ENCODE measurements at places on chromosomes 11 and 22.

DNA sequence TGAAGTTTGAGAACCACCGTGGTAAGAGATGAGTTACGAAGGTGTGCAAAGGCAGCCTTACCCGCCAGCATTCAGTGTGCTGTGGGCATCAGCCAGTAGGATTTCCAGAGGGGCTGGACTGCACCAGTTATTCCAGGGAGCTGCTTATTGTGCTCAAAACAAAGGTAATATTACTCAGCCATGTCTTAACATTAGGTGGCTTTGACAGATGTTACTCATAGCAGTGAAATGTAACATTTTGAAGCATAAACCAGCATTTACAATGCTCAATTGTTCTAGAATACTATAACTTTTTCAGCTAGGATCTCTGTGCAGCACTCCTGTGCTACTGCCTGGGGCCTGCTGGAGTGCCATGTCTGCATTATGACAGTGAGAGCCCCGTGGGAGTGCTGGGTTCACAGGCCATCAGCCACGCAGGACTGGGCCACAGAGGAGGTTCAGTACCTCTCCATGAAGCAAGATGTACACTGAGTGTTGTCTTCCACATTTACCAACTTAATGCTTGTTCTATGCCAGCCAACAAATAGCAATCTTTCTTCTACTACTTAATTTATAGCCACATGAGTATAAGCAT lies 238.1 kb downstream of the CADM1 start:
- DNase-seq, result no peak

GRCh38 chr11:31799435-31800397 lies 11.4 kb downstream of the PAX6 start:
- DNase-seq, result peak; percentile 3

DNA sequence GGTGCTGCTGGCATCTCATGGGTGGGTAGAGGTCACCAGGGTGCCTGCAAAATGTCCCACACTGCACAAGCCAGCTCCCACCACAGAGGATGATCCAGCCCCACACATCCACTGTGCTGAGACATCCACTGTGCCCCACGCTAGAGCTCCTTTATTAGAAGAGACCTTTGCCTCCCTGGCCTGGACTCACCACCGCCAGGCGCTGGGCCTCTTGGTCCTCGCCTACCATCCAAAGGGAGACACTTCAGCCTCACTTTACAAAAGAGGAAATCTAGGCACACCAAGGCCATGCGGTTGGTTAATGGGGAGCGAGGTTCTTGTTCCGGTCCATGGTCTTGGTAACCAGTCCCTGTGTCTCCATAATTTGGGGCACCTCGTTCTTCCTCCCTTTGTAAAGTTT lies 3.4 kb upstream of the ANO1 start:
- DNase-seq, result no peak

DNA sequence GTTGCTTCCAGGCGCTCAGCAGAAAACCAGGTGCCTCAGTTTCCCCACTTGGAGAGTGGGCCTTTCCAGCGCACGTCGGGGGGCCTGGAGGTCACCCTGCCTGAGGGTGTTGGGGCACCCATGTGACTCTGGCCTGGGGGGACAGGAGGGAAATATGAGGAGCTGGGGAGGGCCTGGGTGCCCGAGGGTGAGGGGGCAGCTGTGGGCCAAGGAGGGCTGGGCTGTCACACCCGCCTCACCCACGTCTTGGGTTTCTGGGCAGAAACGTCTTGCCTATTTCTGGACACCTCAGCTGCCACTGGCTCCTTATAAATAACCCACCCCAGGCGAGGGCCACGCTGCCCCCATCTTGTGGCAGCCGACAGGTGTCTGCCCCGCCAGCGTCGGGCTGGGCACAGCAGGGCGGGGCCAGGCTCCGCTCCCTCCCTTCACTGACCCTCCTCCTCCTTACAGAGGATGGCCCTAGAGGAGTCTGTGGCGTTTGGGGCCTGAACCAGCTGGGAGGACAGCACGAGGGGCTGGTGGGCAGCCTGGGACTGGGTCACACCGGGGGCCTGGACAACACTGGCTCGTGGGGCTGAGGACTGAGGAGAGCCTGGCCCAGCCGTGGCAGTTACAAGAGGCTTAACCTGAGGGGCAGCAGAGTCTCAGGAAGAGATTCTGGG lies 1.5 kb downstream of the TNNT3 start:
- no peak for DNase-seq

DNA sequence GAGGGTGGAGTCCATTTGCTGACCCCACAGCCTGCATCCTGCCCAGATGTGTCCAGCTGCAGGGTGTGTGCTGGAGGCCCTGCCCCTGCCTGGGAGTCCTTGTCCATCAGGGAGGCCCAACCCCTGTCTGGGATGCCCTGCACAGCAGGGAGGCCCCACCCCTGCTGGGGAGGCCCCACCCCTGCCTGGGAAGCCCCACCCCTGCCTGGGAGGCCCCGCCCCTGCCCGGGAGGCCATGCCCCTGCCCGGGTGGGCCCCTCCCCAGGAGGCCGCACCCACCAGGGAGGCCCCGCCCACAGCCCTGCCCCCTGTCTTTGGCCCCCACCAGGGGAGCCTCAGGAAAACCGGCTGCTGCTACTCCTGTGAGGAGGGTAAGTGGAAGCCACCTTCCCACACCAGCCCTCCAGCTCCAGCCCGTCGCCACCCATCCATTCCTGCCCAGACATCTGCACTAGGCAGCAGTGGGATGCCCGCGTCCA lies 37.2 kb downstream of the MUC5B start:
- DNase-seq, result no peak

DNA sequence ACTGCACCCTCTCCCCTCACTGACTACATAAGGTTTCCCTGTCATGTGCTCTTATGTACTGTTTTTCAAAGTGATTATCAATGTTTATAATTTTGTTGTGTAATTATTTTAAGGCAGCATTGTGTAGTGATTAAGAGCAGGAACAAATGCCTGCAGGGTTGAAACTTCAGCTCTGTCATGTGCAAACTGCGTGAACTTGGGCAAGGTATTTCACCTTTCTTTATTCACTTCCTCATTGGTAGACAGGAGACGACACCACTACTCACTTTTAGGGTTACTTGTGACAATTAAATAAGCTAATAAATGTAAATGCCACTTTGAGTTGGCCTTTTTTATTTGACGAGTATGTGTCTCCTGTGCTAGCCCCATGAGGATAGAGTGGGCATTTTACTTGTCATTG lies 86.5 kb upstream of the E2F8 start:
- DNase-seq, result no peak

- no peak for DNase-seq
These were observed 24.3 kb upstream of the GAB2 start for GRCh38 chr11:78441956-78442355.

- no peak for DNase-seq
These were observed 151.6 kb upstream of the E2F8 start for GRCh38 chr11:19392321-19392720.

GRCh38 chr22:19066531-19067271 lies 55.5 kb downstream of the DGCR2 start:
- DNase-seq, result no peak

GRCh38 chr11:62677714-62678113 lies 1.2 kb downstream of the UBXN1 start:
- DNase-seq, result no peak

DNA sequence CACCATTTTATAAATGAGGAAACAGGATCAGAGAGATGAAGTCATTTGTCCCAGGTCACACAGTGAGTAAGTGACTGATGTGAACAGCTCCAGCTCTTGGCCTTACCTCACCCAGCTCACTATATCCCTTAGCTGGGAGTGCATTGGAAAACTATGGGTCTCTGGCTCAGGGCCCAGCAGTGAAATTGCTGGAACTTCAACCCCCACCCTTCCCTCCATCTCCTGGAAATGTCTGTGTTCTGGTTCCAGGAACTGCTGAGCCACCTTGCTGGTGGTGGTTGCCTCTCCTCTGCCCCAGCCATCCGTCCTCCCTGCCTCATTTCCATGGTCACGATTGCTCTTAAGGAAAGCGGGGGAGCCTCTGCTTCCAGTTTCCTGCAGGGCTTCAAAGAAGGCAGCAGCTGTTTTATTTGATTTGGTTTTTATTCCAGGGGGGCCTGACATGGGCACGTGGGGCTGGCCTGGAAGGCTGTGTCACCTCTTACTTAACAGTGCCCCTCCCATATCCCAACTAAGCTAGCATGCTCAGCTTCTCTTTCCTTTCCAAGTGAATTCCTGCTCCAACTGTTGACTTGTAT lies 46.2 kb upstream of the CSTF3 start:
- DNase-seq, result no peak

DNA sequence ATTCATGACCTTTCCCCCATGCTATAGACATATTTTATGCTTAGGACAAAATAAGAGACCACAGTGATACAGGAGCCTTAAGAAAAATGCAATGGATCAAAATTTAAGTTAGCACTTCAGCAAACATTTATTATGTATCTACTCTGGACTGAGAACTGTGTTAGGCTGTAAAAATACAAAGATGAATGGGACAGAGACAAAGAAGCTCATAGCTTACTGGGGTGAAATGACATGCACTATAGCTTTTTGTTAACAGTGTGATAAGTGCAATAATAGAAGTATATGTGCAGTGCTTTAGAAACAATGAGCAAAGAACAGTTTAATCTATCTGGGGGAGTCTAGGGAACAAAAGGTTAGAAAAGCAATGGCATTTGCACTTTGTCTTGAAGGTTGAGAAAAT lies 1543.1 kb downstream of the FAM181B start:
- no peak for DNase-seq

- DNase-seq, result no peak
These were observed 701.0 kb downstream of the OPCML start for GRCh38 chr11:132831272-132831671.

DNA sequence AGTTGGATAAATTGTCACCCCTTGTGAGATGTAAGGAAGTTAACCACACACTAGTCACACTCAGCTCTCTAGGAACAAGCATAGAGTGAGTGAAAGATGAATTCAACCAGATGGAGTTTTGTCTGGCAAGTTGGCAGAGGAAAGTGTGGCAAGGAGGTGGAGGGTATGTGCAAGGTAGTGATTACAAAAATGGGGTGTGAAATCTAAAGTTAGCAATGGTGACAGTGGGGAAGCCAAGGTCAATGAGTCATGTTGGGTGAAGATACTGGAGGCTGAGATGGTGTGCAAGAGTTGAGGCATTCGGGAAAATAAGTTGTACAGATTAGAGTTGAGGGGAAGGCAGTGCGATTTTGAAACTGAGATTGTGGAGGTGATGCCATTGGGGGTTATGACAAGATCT lies 33.7 kb downstream of the MRGPRX2 start:
- DNase-seq, result no peak

DNA sequence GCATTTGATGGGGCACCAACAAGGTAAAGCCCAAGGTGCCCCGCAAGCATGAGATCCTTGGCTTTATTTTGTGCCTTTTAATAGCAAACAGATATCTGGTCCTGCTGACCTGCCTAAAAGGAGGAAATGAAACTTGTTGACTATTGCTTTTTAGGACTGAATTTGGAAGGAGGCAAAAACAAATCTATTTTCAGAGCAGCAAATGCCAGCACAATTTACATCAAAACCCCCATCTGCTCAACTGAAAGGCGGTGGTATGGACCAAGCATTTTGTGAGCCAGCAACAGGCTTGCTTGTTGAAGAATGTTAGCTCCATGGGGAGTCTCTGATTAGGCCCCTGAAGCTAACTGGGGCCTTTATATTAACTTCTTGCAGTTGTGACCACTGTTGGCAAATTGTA lies 192.6 kb upstream of the E2F8 start:
- peak; percentile 94 for DNase-seq

- no peak for DNase-seq
These were observed 754.4 kb upstream of the RAG2 start for GRCh38 chr11:37352485-37352884.

- no peak for DNase-seq
These were observed 69.3 kb downstream of the RAB38 start for GRCh38 chr11:88105951-88106350.

- no peak for DNase-seq
These were observed 7.2 kb downstream of the IRAG1 start for GRCh38 chr11:10686311-10686710.

GRCh38 chr11:115581871-115582639 lies 77.8 kb upstream of the CADM1 start:
- no peak for DNase-seq

- DNase-seq, result peak; percentile 88
These were observed 45.6 kb downstream of the LRRC4C start for GRCh38 chr11:41413843-41414242.

- DNase-seq, result no peak
These were observed 1.6 kb upstream of the LGALS2 start for GRCh38 chr22:37581504-37581903.

GRCh38 chr11:77375107-77375506 lies 73.6 kb upstream of the GDPD4 start:
- no peak for DNase-seq

DNA sequence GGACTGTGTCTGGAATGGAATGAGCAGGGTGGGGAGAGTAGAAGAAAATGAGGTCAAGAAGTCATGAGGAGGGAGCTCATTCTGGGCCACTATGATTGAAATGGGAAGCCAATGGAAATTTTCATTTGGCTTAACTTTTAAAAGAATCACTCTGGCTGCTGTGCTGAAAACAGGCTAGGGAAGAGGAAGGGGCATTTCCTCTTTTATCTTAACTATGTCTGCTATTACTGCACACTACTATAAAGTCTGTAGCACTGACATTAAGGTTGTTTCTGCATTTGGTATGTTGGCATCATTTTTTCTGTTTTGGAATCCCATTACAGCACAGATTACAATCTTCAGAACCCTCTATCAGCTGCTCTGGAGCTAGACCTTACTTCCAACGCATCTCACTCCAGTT lies 8.2 kb downstream of the PATL1 start:
- no peak for DNase-seq

DNA sequence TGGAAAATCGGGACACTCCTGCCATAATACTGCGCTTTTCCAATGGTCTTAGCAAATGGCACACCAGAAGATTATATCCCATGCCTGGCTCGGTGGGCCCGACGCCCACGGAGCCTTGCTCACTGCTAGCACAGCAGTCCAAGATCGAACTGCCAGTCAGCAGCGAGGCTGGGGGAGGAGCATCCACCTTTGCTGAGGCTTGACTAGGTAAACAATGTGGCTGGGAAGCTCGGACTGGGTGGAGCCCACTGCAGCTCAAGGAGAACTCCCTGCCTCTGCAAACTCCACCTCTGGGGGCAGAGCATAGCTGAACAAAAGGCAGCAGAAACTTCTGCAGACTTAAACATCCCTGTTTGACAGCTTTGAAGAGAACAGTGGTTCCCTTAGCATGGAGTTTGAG lies 15.6 kb downstream of the PTH start:
- DNase-seq, result peak; percentile 59

- no peak for DNase-seq
These were observed 40.2 kb downstream of the UVRAG start for GRCh38 chr11:75855206-75855605.

Data from MM.1S (cell line).